T-helper 17 cell (primary cell): ENCODE measurements at places on chromosomes 1 and 21.
A peak's percentile ranks its signal among the peaks of the same experiment; 100 is the strongest.

DNA sequence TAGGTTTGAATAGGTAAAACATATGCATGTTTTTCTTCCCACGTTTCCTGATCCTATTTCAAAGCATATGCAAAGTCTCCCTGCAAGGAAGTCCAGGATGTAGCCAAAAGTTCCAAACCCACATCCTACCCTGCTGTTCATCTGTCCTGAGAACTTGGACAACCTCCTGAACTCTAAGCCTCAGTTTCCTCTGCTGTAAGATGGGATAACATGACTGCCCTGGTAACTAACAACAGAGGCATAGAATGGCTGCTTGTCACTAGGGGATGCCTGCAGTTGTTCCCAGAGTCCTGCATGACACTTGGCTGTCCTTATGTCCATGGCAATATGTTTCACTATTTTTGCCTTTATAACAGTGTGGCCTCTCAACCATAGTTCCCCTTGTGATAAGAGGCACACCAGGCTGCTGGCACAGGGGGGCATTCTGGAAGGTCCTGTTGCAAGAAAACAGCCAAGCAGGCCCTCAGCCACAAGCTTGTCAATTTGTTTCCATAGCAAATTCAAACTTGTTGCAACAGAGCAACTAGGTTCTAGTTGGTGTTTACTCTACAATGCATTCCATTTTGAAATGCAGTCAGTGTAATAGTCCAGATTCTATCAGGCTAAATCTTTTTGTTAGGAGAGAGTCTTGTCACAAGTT, 1.5 kb upstream of the HDGF start:
- H3K36me3 ChIP-seq: peaks cover 2% of the 10 kb centered on the region
- peak overlapping the region; percentile 74 for H3K27ac ChIP-seq
- DNase-seq: no peak
- no peaks in the 10 kb centered on the region for H3K27me3 ChIP-seq

- DNase-seq: no peak
- no peaks in the 10 kb centered on the region for H3K4me1 ChIP-seq
- H3K36me3 ChIP-seq: no peaks in the 10 kb centered on the region
- no peaks in the 10 kb centered on the region for H3K27me3 ChIP-seq
Measured at GRCh38 chr1:217703326-217703725, 72.2 kb downstream of the SPATA17 start.

GRCh38 chr1:34808051-34808810, 15.4 kb downstream of the GJA4 start:
- H3K27ac ChIP-seq: no peak overlapping the region
- H3K4me1 ChIP-seq: no peaks in the 10 kb centered on the region
- H3K4me3 ChIP-seq: no peak overlapping the region
- H3K36me3 ChIP-seq: peaks cover 3% of the 10 kb centered on the region

DNA sequence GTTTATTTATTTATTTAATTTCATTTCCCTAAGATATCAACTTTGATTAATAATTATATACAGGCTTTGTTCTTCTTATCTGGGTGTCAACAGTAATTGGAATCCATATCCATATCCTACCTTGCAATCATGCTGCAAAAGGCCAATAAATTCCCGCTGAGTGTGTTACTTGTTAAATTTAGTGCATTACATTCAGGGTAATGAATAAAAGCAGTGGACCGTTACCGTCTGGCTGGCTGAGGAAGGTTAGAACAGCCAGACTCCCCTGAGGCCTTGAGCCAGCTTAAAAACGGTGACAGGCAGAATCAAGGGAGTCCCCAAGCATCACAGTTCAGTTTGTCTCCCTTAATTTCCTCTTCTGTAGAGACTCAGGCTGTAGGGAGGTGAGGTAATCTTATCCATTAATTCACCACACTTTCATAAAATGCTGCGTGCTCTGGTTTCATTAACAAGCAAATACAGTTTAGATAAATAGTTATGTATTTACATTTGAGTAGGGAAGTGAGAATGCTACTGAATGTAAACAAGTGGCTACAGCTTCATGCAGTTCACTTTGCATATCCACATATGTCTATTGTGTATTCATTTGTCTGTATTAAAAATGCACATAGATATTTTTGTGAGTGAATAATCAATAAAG, 888.2 kb upstream of the CXADR start:
- no peak for DNase-seq
- no peak overlapping the region for H3K27ac ChIP-seq
- no peak overlapping the region for H3K4me3 ChIP-seq
- H3K36me3 ChIP-seq: no peaks in the 10 kb centered on the region
- no peaks in the 10 kb centered on the region for H3K27me3 ChIP-seq
